ENCODE measurements at places on chromosomes 5 and 9.
A peak's percentile ranks its signal among the peaks of the same experiment; 100 is the strongest.

- no peak for DNase-seq
Observed at GRCh38 chr5:135328128-135328687, 70.8 kb downstream of the MACROH2A1 start.

DNA sequence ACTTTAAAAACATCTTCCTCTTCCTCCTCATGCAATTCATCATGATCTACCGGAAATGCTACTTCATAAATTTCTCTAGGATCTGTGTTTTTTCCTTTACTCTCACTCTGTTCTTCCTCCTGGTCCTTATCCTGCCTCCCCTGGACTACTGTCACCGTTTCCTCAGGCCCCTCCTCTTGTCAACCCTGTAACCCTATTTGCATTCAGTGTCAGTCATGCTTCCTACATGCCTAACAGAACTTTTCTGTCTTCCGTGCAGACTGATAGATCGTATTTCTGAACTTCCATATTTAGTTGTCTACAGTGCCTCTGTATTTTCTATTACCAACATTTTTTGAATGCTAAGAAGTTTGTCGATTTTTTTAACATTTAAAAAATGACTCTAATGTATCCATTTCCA lies 27.3 kb downstream of the HTR4 start:
- no peak for DNase-seq

GRCh38 chr5:172506251-172506650 lies 51.9 kb upstream of the SH3PXD2B start:
- no peak for DNase-seq

DNA sequence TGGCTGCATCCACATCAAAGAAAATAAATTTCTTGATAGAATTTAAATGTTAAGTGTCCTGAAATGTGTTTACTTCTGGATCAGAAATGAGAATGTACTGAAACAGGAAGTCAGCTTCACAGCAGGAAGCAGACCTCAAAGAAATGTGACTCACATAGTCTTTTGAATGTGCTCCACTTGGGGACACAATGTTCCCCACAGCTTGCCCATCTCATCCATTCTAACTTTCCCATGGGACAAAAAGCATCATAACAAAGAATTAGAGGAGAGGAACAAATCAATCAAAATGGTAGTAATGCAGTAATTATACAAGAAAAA lies 85.7 kb downstream of the GRAMD2B start:
- no peak for DNase-seq

GRCh38 chr9:107018861-107019545 lies 156.0 kb downstream of the ZNF462 start:
- DNase-seq: no peak

DNA sequence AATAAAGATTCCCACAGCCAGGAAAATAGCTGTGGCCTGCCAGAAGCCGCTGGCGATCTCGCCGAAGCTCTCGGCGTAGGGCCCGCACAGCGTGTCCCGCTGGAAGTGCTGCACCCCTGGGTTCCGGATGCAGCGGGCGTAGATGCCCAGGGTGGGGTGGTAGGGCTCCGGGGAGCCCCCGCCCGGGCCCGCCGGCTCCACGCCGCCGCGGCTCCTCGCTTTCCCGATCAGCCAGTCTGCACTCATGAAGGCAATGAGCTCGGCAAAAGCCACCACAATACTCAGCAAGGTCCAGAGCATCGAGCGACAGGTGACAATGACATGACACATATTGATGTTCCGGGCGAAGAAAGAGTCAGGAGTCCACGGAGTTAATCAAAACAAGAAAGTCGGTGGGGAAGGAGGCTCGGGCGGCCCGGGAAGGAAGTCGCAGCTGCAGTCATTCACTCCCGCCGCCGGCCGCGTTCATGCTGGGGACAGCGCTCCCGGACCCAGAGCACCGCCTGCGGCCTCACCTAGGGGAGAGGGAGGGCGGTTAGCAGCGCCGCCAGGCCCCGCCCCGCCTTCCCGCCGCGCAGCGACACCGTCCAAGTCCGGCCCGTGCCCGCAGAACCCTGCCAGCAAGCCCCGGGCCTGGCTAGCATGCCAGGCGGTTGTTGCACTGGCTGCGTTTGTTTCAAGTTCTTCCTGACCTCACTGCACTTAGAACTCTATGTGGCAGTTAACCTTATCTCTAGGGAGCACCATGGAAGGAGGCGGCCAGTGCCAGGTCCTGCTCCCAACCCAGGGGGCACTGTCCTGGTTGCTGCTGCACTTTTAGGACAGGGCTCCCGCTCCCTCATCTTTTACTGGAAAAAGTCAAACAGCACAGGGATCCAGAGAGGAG lies 138.4 kb downstream of the LHFPL2 start:
- DNase-seq: no peak

- no peak for DNase-seq
Observed at GRCh38 chr5:10374046-10375022, 20.8 kb downstream of the MARCHF6 start.

DNA sequence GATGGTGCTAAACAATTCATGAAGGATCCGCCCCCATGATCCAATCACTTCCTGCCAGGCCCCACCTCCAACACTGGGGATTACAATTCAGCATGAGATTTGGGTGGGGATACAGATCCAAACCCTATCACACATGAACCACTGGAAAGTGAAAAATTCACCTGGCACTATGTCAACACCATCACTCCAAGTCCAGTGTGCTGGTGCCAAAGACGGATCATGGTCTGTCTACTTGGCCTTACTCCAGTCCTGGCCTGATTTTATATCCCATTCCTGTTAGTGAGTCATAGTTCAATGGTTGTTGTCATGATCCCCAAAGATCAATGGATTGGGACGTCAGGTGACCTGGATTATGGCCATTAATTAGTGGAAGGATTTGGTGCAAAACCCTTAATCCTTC lies 147.4 kb upstream of the RPS23 start:
- DNase-seq: no peak

DNA sequence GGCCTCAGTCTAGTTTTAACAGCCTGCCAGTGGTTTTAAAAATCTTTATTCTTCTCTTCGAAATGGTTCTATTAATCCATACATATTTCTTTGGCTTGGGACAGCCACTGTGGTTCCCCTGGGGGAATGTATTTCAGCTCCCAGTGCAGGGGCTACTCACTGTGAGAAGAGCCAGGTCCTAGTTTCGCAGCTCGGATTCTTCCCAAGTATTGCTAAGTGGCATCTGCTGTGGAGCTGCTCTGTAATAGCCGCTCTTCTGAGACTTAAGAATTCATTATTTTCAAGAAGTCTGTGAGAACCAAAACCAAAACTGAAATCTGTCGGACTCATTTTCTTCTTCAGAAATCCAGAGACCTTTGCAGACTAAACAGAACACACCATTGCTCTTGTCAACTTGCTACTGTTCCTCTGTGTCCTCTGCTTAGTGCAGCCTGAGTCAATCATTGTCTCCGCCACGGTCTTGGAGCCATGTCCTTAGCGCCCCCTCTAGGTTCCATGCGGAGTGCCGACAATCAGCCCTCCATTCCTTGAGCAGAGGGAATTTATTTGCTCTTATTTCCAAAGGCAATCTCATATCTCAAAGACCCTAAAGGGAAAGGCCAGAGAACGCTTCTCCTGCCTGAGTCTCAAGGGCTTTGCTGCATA lies 478.2 kb downstream of the SPATA31D1 start:
- DNase-seq: no peak

- DNase-seq: no peak
Observed at GRCh38 chr9:96015876-96016686, 140.6 kb downstream of the ERCC6L2 start.

GRCh38 chr5:128774605-128775004 lies 190.7 kb upstream of the SLC27A6 start:
- DNase-seq: no peak

DNA sequence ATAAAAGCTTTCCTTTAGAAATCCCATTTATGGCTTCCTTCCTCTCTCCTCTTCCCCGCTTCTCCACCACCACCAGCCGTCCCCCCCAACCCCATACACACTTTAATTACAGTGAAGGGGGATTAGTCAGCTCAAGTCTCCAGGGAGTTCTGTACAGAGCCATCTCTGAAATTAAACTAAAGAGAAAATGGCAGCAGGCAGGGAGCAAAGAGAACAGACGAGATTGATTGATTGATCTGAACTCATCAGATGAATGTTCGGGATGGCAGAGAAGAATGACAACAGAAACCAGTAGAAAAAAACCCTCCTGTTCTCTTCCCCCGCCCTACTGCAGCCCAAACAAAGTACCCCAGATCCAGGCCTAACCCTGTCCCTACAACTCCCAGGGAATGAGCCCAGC lies 241.7 kb upstream of the PANK3 start:
- DNase-seq: no peak

DNA sequence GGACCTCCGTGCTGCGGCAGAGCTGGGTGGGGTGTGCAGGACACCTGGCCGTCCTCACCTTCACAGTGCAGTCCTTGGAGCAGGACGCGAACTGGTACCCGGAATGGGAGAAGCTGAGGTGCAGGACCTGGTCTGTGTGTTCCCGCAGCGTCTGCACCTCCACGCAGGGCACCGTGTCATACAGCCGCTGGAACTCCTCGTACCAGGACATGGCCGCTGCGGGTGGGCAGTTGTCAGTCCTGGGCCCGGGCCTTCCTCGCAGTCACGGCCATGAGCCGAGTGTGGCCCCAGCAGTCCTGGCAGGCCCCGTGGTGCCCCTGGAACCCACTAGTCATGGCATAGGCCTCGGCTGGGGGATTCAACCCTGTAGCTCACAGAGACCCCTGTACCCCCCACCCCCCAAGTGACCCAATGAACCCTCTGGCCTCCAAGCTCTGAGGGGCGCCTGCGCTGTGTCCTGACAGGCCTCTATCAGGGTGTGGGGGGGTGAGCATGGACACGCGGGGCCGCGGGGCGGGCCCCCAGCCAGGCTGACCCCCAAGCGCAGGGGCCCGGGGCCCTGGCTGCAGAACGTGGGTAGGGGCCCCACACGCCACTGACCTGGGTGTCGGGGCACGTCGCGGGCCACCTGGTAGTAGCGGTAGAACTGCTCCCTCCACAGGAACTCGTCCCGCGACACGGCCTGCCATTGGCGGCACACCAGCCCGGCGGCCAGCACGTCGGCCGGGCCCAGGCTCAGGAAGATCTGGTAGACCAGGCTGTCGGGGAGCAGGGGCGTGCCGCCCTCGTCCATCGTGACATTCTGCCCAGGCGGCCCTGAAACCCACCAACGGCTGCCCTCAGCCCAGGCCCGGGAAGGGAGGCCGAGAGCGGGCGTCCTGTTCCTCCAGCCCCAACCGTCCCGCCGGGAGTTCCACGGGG lies 987 bp downstream of the FBXW5 start:
- no peak for DNase-seq

- no peak for DNase-seq
Observed at GRCh38 chr9:126642010-126642744, 28.4 kb downstream of the LMX1B start.

DNA sequence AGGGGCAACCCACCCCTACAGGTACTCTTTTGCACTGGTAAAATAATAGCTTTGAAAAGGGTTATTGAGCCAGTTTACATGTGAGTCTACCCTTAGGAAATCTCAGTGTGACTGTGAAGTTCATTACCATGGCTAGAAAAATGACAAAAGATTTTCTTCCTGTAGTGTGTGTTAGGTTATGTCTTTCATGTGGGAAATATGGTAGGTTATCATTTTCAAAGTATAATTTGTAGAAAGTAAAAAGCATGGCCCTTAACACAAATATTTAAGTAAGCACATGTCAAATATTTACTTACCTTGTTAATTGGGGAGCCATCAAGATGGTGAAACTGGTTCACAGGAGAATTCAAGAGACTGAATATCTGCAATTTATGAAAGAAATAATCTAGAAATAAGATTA lies 37.3 kb upstream of the PLPP1 start:
- DNase-seq: no peak

DNA sequence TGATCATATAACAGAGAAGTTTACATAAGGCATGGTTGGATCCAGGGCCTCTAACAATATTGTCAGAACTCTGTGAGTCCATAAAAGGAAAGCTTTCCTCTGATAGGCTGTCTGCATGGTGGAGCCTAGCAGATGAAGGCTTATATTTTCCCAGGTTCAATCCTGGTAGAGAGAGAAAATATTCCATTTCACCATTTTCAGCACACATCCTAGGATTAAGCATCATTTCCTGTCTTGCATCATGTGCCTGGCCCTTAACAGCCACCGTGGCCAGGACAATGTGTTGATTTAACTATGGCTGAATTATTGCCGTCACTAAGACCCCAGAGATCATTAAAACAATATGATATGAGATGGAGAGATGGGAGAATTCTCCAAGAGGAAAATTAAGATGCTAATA lies 90.9 kb upstream of the GRIA1 start:
- DNase-seq: no peak

GRCh38 chr5:58188262-58188651 lies 271.6 kb downstream of the PLK2 start:
- peak; percentile 55 for DNase-seq

DNA sequence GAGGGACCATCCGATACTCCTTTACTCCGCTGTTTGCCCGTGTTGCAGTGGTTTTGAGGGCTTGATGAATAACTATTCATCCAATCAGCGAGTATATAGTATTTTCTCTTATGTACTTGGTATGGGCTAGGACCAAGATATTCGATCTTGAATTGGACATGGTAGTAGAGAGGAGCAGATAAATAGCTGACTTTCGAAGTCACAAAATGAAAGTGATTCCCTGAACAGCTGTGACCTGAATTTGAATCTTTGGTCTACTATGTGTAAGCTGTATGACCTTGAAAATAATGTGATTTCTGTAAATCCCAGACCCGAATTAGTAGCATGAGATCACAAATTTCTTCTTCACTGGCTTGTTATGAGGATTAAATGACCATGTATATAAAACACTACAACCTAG lies 134.4 kb downstream of the TUSC1 start:
- DNase-seq: no peak

DNA sequence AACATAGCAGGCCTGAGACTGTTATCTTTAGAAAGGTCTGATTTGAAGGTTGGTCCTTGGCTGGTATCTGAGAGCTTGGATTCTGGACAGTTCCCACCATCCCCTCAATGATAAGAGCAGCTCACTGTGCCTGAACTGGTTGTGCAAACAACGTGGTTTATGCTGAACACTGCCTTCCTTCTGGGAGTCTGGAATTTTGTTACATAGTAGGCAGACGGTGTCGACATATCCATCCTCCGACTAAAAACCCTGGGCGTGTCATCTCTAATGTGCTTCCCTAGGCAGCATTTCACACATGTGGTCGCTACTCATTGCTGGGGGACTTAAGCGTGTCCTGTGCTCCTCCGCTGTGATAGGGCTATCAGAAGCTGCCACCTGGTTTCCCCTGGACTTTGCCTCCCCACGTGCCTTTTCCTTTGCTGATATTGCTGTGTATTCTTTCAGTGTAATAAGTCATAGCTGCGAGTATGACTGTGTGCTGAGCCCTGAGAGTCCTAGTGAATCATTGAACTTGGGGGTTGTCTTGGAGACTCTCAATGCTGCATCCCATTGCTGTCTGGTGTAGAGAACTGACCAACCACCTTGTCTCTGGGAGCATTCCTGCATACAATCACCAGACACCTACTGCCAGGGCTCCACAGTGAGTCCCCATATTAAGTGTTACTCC lies 119.1 kb upstream of the TBC1D2 start:
- DNase-seq: no peak

GRCh38 chr5:146646441-146646840 lies 130.5 kb upstream of the GPR151 start:
- no peak for DNase-seq

- no peak for DNase-seq
Observed at GRCh38 chr5:3201941-3202340, 393.7 kb upstream of the IRX1 start.
